ENCODE measurements at places on chromosomes 16 and 17.

- no peak for DNase-seq
Measured at GRCh38 chr17:17151541-17151940, 54.6 kb downstream of the PLD6 start.

DNA sequence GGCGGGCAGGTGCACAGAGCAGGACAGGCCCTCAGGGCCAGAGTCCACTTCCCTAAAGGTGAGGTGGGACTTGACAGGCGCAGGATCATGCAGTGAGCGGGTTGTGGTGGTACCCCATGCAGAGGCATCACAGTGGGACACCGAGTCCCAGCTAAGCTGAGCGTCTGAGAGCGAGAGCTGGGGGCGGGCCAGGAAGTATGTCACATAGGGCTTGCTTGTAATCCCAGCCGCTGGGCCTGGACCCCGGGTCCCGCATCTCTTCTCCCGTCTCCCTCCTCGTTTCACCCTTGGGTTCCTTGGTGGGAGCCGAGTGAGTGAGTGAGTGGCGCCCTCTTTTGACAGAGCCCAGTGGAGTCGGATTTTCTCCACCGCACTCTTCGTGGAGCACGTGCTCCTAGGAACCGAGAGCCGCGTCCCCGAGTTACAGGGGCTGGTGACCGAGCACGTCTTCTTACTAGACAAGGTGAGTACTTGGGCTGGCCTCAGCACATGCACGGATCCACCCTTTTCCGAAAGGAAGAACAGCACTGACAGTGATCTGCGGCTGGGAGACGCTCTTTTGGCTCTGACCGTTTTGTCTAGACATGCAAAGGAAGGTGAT is 50.8 kb upstream of the ENDOV start:
- DNase-seq = no peak

GRCh38 chr17:40442392-40443195 is 656 bp upstream of the IGFBP4 start:
- no peak for DNase-seq

- no peak for DNase-seq
Measured at GRCh38 chr16:56316545-56316944, 108.8 kb downstream of the AMFR start.

DNA sequence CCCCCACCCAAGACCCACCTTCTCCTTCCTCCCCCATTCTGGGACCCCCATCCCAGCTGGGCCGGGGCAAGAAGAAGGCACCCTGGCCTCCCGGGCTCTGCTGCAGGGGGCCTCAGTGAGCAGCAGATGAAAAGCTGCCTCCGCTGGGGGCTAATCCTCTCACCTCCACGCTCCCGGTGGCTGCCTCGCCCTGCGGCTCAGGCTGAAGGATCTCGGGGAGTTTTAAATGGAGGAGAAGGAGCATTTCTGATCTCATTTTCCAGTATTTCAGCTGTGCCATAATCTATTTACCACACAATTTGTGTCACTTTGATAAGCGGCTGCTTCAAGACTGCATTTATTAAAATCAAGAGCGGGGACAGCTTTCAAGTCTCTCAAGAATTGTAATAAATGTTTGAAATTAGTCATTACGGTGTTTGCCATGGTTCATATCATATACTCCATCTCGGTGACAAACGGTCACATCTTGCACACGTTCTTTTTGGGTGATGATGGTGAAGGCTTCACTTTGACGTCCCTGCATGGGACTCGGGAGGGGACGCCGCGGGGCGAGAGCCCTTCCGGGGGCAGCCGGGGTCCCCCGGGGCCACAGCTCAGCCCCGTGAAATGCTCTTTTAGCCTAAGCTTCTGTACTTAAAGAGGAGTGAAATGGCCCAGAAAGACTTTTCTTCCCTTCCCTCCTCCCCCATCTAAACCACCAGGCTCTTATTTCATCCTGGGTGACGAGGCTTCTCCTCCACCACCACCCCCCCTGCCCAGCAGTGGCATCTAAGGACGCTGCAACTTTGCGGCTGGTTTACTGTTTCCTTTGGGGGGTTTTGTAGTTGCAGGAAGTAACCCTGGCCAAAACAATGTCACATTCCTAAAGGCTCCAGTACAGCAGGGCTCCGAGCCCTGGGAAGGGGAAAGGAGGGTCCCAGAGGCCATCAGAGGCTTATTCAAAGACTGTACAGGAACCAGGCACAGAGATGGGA is 313.1 kb upstream of the TNRC6C start:
- peak; percentile 41 for DNase-seq

GRCh38 chr17:67218385-67218950 is 26.5 kb downstream of the HELZ start:
- DNase-seq = no peak

DNA sequence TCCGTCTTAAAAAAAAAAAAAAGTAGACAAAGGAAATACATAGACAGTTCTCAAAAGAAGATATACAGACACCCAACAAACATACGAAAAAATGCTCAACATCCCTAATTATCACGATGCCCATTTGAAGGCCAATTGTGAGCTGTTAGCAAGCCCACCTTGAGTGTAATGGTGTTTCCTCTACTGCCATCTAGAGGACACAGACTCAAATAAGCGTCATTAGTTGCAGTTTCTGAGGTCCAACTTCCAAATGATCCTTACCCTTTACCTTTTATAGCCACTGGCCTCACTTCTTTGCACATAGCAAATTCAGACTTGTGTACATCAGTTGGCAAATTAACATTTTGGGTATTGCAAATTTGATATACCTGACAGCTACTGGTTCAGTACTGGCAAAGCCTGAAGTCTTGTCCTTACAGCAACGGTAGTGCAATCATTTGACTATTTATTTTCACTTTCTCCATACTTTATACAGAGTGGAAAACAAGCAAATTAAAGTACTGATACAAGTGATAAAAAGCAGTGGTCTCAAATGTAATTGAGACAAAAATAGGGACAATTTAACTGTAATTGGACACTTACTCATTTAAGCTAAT is 536.3 kb upstream of the EEF2KMT start:
- no peak for DNase-seq

- DNase-seq = no peak
Measured at GRCh38 chr16:26672206-26672605, 394.5 kb upstream of the C16orf82 start.

DNA sequence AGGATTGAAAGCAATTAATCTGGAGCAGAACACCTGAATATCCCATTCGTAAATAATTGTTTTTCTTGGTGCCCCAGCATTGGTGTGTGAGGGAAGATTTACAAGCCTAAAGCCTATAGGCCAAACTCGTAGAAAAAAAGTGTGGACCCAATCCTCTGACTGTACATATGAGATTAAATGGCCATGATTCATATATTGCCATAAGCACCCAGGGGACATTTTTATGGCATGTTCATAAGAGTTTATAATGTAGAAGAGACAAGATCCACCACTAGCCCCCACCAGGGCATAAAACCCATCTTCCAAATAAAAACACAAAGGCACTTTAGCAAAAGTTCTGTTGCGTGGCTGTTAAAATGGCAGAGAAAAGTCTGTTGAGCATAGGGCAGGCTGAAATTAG is 15.5 kb upstream of the SALL1 start:
- no peak for DNase-seq

DNA sequence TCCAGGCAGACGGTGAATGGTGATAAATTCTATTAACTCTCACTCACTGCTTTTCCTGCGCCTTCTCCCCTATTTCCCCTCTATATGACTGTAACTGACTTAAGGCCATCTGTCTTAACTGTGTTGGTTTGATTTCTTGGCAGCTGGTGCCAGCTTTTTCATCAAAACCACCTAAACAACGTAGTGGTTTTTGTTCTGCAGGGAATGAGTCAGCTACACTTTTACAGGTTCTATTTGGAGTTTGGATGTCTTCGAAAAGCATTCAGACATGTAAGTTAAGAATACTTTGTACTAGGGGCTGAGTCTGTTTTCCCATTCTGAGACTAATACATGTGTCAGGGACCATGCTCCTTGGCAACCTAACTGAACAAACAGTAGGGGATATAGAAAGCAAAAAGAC is 8.5 kb downstream of the REXO5 start:
- DNase-seq = no peak

- peak; percentile 2 for DNase-seq
Measured at GRCh38 chr17:55420067-55420775, 1.4 kb downstream of the MMD start.

DNA sequence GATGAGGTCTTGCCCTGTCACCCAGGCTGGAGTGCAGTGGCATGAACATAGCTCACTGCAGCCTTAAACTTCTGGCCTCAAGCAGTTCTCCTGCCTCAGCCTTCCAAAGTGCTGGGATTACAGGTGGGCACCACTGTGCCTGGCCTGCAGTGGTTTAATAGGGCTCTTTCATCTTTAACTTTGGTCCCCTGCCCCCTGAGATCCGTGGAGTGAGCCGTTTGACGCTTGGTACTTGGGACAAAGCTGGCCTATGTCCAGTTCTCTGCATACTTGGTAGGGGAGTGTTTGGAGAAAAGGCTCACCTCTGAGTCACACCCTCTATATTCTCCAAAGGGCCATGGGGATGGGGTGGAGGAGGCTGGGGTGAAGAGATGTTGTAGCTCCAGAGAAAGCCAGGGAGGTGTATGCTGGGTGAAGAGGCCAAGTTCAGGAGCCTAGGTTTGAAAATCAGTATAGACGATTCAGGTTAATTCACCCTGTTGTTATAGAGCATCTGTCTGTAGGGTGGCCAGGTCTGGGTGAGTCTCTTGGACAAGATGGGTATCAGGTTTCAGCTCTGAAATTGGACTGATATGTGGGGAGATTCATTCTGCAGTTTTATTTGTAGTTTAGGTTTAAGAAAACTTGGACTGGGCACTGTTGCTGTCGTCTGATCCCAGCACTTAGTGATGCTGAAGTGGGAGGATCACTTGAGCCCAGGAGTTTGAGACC is 17.6 kb downstream of the ABCC1 start:
- no peak for DNase-seq

- DNase-seq = peak; percentile 57
Measured at GRCh38 chr16:67177743-67178699, 5.7 kb downstream of the MATCAP1 start.

DNA sequence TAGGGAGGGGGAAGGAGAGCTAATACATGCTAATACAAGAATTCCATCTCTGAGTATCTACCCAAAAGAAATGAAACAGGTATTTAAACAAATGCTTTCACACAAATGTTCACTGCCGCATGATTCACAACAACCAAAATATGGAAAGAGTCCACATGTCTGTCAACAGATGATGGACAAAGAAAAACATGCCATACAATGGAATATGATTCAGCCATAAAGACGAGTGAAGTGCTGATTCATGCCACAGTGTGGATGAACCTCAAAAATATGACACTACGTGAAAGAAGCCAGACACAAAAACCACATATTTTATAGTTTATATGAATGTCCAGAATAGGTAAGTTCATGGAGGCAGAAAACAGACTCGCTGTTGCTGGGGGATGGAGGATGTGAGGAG is 321.4 kb downstream of the FOXL1 start:
- no peak for DNase-seq

GRCh38 chr17:80198144-80198661 is 21.9 kb downstream of the SGSH start:
- DNase-seq = no peak

GRCh38 chr17:7237761-7238419 is 1.4 kb downstream of the PHF23 start:
- peak; percentile 61 for DNase-seq

DNA sequence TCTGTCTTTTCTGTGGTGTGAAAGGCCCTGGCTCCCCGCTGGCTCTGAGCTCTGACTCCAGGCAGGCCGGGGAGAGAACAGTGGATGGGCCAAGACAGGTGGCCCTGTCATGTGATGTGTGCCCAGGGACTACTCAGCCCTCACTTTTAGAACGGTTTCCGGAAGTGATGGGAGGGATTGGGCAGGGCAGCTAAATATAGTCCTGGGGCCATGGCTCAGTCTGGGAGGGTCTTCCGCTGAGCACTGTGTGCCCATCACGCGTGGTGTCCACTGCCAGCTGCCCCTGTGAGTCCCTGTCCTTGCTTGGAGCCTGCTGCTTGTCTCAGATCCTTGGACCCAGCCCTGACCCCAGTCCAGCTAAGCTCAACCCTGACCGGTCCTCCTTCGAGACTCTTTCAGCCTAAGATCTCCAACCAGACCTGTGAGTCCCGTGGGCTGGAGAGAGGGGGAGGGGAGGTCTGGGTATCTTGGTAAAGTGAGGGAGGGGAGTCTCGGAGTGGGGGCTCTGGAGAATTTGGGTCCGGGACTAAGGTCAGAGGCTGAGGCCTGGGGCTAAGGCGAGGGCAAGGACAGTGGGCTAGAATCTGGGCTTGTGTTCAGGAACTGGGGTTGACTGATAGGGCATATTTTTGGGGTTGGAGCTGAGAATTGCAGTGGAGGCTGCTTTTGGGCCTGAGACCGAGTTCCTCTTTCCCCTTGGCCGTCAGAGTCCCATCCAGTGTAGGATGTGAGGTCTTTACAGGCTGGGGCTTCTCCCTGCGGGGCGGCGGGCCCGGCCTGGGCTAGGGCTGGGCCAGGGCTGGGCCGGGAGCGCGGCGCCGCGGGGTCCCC is at the start of gene TRIM72:
Gene TRIM72, plus strand, starts transcription at position 243 of the 831 bp plus-strand sequence. CDS start 620 bp downstream, outside the sequence.
- no peak for DNase-seq

- DNase-seq = no peak
Measured at GRCh38 chr16:17404941-17405689, 65.6 kb downstream of the XYLT1 start.

DNA sequence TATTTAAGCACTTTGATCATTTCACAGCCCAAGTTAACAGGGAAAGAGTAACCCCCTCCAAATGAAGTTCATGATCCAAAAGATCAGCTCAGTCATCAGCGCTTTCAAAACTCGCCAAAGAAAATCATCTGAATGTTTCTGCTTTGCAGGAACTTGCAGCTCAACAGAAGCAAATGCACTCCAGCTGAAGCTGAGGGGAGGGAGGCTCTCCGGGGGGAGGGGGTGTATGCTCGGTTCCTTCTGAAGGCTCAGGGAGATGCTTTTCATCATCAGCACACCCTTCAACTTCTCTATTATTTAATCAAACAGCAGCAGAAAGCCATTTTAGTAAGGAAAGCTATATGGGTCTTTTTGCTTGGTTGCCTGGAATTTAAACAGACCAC is 24.4 kb upstream of the ERN1 start:
- no peak for DNase-seq

DNA sequence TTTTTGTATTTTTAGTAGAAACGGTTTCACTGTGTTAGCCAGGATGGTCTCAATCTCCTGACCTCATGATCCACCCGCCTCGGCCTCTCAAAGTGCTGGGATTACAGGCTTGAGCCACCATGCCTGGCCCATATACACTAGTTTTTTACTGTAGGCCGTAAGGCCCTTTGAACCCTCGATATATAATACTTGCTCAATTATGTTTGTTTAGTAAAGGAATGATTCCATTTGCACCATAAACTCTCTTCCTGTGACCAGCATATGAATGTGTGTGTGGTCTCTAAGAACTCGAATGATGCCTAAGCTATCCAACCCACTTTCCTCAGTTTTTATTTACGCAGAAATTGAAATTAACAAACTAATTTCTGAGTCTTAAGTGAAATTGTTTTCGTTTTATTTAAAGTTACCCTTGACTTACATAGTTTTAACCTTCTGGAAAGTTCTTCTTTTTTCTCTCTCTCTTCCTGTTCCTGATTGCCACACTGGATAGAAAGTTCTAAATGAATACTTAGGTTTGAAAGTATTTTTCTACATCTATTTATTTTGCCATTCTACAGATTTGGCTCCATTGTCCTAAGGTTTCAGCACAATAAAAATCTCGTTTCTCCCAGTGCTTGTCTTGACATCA is 37.9 kb downstream of the PIGL start:
- DNase-seq = no peak

Measured in T-helper 22 cell (primary cell).